Activated gamma-delta T cell (primary cell): ENCODE measurements at places on chromosomes 5 and 9.

GRCh38 chr5:93274291-93274690 lies 306.7 kb downstream of the NR2F1-AS1 start:
- DNase-seq: no peak

DNA sequence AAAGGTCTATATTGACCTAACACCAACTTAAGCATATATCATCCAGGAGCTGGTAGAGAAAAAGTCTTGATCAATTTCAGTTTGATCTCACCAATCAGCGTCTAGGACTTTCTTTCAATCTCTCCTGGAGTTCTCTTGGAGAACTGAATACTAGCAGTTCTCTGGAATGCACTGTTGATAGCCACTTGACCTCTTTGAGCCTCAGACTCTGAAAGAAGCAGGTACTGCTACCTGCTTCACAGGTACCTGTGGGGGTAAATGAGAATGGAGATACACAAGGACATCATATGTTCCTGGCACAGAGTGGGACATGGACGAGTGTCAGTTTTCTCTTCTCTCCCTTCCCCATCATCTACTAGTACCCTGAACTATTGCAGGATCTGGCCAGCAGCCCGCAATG lies 16.0 kb downstream of the CMYA5 start:
- DNase-seq: no peak

GRCh38 chr5:94268226-94268625 lies 350.2 kb downstream of the KIAA0825 start:
- DNase-seq: no peak

DNA sequence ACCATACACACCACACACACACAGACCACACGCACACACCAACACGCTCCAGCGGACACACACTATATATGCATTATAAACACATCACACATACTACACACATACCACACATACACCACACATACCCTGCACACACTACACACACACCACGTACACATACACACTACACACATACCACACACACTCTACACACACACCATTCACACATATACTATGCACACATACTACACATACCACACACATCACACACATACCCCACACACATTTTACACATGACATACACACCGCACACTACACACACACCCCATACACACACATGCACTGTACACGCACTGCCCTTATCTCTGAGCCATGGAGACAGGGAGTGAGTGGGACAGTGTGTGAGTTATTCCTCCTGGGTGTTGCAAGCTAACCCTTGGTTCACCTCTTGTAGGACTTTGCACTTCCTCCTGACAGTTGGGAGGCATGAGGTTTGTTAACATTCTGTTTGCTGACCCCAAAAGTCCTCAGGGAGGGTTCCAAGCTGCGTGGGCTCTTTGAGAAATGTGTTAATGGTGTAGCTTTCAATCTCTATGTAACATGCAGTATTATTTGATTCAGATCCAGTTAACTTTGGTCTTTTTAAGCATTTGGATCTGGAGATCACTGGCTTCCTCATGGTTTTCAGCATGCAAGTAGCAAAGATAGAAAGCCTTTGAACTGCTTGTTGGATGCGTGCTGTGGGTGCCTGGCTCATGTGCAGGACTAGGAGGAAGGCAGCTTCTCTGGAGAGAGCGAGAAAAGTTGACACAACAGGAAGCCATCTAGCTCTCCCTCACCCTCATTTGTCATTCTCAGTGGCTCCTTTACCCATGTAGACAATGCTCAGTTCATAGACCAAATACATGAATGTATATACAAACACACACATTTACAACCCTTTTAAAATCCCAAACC lies 13.7 kb downstream of the IL31RA start:
- no peak for DNase-seq

GRCh38 chr5:123571927-123572326 lies 60.0 kb downstream of the CSNK1G3 start:
- DNase-seq: no peak

DNA sequence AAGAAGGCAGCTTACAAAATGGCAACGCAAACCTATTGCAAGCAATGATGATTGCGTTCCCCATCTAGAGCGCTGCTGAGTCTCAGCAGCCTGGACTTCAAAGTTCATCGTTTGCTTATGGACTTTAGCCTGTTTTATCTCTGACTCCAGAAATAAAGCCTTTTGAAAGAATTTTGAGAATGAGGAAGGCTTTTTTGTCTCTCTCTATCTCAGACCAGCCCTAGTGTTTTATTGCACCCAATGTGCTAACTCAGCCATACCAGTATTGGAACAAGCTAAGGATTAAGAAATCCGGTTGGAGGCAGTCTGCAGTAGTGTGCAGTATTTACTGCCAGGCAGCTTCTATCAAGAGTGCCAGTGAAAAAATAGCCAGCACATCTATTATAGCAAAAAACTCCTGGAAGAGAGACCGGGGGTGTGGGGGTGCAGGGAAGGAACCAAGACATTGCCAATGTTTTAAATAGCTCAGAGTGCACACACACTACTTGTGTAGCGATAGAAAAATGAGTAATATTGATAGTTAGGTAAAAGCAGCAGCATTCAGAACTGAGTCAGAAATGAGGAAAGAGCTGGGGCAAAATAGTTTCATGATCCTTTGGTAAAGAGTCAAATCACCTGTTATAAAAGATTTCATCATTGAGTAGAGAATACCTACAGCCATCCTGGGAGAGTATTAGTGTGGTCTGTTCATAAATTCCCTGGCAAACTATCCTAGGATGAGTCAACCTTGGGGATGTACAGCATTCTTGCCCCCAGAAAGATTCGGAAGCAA lies 219.0 kb downstream of the ZNF608 start:
- DNase-seq: no peak

GRCh38 chr5:56350597-56351170 lies 117.6 kb upstream of the ANKRD55 start:
- no peak for DNase-seq

GRCh38 chr5:65999061-65999723 lies 72.8 kb downstream of the ERBIN start:
- no peak for DNase-seq

DNA sequence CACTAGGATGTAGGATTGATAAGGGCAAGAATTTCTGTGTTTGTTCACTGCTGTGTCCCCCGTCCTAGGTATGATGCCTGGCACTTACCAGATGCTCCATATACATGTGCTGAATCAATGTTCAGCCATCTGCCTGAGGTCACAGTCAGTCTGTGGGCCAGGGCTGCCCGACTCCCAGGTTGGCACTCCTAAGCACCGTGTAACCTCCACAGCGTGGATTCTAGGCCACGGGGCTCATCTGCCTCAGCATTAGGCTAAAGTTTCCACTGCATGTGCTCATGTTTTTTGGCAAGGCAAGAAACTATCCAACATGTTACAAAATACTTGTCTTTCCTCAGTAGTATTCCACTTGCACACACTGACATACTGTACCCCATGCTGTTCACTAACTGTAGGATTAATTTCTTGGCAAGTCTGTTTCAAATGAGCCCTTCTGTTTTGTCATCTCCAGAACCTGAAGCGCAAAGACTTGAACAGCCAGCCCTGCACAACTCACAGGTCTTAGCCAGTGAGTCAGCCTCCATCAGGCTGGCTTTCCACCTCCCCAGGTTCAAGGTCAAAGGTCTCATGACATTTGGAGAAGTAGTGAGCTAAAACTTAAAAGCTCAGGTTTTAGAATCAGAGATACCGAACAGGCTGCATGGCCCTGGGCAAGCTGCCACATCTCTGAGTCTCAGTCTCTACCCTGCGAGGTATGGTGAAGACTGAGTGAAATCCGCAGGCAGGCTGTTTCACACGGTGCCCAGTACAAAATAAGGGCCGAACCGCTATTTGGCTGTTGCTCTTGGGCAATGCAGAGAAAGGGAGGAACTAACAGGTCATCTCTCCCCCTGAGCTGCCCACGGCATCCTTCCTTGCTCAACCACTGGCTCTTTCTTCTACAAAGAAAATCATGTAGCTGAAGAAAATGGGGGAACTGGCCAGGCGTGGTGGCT lies 7.2 kb downstream of the TOR1A start:
- DNase-seq: no peak

DNA sequence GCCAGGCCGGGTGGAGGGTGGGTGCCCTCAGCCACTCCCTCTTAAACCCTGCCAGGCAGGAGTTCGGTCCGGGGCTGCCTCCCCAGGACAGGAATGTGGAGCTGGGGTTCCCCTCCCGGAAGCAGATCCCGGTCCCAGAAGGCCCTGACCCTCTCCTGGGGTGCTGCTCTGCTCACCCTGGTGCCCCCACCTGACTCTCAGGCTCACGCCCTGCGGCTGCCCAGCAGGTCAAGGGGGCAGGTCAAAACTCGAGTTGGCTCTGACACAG lies 3.7 kb upstream of the NRARP start:
- DNase-seq: no peak

DNA sequence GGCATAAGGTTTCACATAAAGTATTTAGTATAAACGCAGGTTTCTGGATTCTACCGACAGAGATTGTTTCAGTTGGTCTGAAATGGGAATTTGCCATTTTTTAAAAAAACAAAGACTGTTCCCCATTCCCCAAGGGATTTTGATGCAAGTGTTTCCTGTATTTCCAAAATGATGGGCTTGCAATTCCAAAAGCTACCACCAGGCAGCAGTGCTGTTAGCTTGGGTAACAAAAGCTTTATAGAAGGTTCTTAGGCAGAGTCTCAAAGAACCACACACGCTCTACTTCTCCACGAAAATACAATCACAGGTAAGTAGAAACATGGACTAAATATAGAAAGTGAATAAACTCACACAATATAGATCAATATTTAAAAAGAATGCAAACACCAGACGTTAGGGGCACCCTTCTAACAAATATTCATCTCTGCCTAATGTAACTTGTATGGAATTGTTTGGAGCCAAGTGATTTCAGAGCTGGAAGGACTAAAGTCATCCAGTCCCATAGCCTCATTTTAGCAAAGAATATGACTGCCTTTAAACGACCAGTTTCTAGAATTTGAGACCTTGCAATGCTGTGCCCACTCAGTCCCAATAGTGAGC lies 154.3 kb downstream of the SPOCK1 start:
- DNase-seq: no peak

- DNase-seq: no peak
Measured at GRCh38 chr9:129467004-129467588, 153.8 kb downstream of the C9orf50 start.

GRCh38 chr5:38540314-38540713 lies 16.1 kb downstream of the LIFR start:
- no peak for DNase-seq

GRCh38 chr5:175847503-175847902 lies 23.9 kb upstream of the CPLX2 start:
- DNase-seq: no peak

- DNase-seq: no peak
Measured at GRCh38 chr9:14881006-14881405, 29.2 kb downstream of the FREM1 start.

GRCh38 chr5:137248527-137248926 lies 250.6 kb downstream of the SPOCK1 start:
- no peak for DNase-seq

DNA sequence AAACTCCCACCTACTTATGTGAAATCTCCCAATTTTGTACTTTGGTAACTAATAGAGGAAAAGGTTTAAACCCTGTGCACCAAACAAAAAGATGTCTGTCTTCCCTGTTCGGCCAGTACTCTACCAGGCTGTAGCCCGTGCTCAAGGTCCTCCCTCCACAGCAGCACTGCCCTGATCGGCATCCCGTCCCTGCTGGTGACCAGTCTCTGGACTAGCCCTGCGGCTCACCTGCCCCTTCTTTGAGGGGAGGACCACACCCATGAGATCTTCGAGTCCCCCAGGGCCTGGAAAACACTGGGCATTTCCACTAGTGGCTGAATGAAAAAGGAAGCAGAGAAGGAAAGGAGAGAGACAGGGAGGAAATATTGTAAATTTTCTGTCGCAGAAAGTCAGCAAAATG lies 2.8 kb downstream of the GFPT2 start:
- DNase-seq: no peak

DNA sequence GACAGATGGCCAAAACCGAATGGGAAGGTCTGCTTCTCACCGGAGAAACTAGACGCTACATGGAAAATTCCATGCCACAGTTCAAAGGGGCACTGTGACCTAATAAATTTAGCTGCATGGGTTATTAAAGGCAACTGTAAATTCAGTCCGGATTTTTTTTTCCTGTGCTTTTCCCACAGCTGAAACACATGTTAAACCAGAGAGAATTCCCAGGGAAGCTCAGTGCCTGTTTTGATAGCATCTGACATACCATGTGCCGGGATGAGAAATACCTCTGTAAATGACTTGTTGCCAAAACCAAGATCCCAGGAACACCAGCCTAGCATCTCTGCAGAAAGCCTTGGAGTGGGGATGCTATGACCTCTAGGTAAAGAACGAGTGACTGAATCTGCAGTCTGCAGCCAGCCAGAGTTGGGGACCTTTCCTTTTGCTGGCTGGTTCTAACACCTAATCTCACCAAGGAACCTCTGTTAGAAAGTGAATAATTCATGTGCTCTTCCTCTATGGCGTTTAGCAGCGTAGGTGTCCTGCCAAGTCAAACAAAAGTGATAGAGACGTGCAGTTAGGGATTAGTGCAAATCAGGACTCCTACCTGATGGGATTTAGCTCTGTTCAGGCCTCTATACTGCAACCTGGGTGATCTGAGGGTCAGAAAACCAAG lies 77.9 kb downstream of the SLIT3 start:
- DNase-seq: no peak

DNA sequence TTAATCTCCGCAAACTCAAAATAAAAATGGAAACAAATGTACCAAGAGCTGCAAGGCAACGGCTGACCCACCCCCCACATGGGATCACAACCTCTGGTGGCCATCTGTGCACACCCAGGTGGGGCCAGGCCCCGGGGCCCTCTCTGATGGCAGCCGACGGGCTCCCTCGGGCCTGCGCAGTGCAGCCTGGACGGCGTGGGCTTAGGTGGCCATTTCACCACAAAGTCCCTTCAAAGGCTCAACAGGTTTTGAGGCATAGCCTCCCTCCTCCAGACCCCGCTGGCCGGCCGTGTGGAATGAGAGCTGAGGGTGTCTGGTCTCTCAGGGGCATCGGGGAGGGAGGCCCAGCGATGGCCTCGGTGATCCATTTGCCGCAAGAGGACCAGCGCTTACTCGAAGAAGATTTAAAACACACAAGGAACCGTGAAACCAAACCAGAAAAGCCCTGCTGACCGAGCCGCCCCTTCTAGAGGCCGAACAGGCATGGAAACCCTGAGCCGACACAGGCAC lies 42.7 kb upstream of the CEP72 start:
- no peak for DNase-seq

DNA sequence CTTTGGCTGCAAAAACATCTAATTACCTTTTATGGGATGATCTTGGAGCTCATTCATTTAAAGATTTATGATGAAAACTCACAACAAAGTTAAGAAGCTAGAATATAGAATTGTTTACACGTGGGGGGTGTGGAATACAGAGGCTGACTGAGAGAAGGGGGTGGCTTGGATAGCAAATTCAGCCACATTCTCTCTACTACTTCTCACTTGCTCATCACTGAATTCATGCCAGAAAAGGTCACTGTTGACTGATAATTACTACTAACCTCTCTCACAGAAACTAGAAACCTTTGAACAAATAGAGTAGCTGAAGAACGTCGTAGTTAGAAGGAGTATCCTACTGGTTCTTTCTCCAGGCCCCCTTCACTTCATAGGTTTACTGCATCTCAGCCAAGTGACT lies 808.2 kb downstream of the BRINP1 start:
- DNase-seq: no peak
